ENCODE measurements at places on chromosomes 7 and 10.

DNA sequence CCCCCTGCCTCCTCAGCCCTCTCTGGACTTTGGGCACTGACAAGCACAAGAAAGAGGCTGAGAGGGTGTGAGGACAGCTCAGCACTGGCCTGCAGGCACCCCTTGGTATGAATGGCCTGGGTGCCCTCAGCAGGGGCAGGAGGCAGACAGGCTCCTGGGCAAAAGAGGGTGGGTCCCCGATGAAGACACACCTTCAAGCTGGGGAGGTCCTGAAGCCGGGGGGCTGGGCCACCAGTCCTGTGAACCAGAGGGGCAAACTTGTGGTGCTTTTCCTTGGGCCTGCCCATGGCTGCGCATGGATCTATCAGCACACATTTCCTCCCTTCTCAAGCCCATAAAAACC is 22.8 kb downstream of the FAM241B start:
- DNase-seq, result no peak

GRCh38 chr7:40733578-40733977 is 598.8 kb downstream of the SUGCT start:
- DNase-seq, result no peak

- DNase-seq, result no peak
Observed at GRCh38 chr7:106178593-106179134, 66.6 kb upstream of the SYPL1 start.

GRCh38 chr10:34581801-34582532 is 233.1 kb downstream of the PARD3 start:
- no peak for DNase-seq

DNA sequence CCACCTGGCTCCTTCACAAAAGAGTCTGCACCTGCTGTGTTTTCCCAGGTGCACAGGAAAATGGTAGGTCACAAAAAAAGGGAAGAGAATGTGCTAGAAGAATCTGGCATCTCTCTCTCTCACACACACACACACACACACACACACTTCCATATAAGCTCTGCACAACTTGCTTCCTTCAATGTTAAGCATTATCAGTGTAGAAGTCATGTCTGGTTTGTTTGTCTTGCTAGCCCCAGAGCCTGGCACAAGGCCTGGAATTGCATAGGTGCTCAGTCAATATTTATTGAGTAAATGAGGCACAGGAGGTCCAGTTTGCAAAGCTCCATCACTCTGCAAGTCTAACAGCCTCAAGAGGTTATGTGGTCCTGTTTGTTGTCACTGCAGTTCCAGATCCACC is 867.3 kb upstream of the AUTS2 start:
- DNase-seq, result no peak

GRCh38 chr10:16777473-16778370 is 39.5 kb downstream of the RSU1 start:
- DNase-seq, result no peak

DNA sequence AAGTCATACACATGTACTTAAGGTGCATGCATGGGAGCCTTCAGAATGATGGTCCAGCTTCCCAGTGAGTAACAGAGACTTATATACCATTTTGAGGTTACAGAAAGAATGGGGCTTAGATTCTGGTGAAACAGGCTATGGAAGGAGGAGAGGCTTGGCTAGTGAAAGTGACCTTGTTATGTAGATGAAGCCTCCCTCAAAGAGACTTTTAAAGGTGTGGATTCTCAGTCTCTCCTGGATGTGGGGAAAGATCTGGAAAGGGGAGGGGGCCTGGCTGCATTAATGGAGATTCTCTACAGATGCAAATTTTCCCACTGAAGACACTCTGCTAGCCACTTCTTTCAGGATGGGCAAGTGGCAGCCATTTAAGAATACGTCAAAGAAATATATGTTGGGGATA is 5.5 kb downstream of the RASSF4 start:
- no peak for DNase-seq

- DNase-seq, result no peak
Observed at GRCh38 chr7:76358011-76358480, 745 bp downstream of the YWHAG start.

- no peak for DNase-seq
Observed at GRCh38 chr7:6106140-6106904, 75.1 kb downstream of the ANKRD61 start.

- DNase-seq, result no peak
Observed at GRCh38 chr10:23472181-23472580, 33.3 kb downstream of the OTUD1 start.

- DNase-seq, result no peak
Observed at GRCh38 chr10:48811461-48811860, 126.8 kb downstream of the WDFY4 start.

DNA sequence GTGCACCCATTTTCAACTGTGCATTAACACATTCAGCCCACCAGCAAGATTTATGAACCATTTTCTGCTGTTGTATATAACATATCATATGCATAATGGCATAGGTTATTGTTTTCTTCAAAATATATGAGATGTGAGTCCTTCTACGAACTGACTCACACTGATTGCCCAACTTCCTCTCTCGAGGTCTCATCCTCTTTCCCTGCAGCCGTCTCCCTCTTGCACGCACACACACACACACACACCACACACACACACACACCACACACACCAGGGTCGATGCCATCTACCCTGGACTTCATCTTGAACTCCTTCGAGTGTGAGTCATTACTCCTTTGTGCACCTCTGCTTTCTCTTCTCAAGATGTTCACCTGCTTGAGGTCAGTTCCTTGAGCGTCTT is 36.7 kb downstream of the EGFR start:
- DNase-seq, result no peak

DNA sequence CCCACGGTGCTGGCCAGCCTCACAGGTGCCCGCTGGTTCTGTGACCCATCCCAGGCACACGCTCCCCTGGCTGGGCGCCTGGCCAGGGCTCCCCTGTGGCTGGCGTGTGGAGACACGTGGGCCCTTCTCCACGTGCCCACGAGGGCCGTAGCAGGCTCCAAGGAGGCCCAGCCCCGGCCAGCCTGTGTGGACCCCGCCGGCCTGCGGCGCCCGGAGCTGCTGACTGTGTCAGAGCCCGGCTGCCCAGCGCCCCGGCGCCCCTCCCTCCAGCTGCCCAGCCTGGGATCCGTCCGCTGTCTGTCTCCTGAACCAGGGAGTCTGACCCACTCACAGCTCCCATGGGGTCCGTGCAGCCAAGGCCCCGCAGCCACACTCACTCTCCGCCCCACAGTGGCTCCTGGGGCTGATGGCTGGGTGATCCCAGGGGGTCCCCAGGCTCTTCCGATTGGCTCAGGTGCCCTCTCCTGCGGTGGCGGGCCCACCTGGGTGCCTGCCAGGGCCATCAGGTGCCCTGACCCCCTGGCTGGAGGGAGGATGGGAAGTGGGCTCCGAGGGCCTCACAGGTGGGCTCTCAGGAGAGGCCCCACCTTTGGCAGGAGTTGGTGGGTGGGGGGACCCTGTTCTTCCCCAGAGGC is 9.6 kb downstream of the TMEM184A start:
- no peak for DNase-seq

DNA sequence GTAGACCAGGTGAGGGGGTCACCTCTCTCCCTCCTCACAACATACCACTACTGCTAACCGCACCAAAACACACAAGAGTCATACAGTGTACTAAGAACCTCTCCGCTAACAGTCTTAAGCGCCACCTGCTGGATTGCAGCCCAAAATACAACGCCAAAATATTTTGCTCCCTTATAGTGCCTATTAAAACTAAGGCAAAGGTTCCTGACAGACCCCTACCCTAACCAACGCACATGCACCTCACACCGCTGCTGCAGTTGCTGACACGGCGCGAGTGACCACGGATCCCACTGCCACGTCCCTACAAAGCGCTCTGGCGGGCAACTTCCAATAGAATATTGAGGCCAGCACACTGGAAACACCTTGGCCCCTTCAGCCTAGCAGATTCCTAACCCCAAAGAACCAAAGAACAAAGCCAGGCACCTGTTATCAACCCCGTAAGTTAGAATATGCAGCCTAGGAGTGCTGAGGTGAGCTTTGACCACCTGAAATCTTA is 563.6 kb upstream of the SEMA3D start:
- DNase-seq, result no peak

DNA sequence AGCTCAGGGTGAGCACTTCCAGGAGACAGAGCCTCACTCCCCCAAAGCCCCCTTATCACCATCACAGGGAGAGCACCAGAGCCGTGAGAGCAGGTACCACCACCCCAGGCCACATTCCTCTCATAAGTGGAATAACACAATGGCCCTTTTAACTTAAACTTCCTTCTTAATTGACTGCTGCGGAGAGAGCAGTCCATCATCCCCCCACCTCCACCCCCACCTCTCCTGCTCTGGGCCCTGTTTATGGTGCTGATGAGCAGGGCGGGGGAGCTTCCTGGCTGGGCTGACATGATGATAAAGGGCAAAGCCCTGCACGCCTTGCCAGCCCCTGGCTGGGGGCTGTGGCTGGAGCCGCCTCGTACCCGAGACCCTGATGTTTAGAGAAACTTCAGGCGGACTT is 81.4 kb upstream of the PODXL start:
- DNase-seq, result no peak

- no peak for DNase-seq
Observed at GRCh38 chr10:57694956-57695608, 572.6 kb downstream of the IPMK start.

GRCh38 chr7:69932034-69932628 is 333.9 kb downstream of the AUTS2 start:
- DNase-seq, result no peak

GRCh38 chr10:44217274-44217820 is 167.6 kb downstream of the CXCL12 start:
- no peak for DNase-seq

Data from ascending aorta (tissue), 2 donors.